ENCODE measurements at places on chromosomes 1 and 21.

DNA sequence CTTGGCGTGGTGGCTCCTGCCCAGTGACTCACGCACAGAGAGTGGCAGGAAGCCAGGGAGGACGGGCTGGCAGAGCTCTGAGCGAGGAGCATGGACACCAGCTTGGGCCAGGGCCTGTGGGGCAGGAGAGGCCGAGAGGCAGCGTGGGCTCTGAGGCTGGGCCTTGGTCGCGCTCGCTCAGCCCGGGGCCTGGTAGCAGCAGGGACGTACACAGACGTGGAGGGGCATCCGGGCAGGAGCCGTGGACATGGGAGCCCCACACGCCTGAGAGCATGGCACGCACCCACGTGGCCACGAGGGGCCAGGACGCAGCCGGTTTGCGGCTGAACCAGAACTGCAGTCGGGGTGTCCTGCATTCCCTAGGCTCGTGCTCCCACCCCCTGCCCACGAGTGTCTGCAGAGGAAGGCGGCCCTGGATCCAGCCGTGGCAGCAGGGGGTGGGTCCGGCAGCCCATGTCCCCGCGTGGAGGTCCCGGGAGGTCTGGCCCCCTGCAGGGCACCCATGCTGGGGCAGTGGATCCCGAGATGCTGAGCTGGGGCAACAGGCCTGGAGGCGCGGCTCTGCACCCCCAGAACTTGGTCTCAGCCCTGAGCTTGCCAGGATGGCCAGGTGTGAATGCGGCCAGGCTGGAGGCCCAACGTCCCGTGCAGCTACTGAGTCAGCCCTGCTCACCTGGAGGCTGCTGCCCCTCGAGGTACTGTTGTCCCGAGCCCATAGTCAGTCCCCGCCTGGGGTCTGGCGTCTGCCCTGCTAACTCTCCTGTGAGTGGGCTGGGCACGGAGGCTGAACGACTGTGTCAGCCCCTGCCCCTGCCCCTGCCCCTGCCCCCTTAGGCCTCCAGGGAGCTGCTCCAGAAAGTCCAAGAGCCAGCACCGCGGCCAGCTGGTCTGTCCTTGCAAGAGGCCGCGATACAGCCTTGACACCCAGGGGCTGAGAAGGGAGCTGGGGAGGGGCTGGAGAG, 61.6 kb downstream of the SLX9 start:
- DNase-seq = no peak

GRCh38 chr1:50266509-50266908, 156.7 kb downstream of the DMRTA2 start:
- DNase-seq = no peak

DNA sequence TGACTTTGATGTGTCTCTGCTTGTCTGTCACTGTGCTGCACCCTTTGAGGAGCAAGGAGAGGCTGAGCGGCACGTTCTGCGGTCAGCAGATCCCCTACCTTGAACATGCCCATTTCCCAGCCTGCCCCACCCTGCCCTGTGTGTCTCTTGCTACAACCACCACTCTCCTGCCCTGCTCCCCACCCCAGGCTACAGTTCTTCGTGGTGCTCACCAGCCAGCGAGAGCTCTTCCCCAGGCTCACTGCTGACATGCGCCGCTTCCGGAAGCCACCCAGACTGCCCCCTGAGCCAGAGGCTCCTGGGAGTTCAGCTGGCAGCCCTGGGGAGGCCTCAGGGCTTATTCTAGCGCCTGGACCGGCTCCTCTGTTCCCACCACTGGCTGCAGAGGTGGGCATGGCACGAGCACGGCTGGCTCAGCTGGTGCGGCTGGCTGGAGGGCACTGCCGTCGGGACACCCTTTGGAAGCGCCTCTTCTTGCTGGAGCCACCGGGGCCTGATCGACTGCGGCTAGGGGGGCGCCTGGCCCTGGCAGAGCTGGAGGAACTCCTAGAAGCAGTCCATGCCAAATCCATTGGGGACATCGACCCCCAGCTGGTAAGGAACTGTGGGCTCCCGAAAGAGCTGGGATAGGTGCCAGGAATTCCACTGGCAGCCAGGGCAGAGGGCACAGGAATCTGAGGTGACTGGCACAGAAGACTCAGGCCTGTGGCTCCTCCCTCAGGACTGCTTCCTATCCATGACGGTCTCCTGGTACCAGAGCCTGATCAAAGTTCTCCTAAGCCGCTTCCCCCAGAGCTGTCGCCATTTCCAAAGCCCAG, 5.6 kb downstream of the HYI start:
- no peak for DNase-seq

GRCh38 chr1:215128504-215128903, 46.0 kb downstream of the KCNK2 start:
- DNase-seq = no peak

DNA sequence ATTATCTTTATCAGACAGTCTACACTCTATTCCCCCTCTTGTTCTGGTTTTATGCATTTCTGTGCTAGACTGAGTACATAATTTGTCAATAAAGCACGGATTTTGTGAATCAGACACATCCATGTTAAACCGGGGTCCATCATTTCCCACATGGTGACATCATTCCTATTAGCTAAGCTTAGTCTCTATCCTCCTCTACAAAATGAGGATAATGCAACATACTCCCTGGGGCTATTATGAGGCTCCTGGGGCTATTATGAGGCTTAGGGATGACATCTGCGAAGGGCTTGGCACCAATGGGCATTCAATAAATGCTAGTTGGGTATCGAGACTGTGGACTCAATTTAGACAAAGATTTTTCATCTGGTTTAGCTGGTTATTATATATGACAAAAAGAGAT, 25.1 kb upstream of the APP start:
- DNase-seq = no peak

- no peak for DNase-seq
These were observed 21.3 kb downstream of the TNFRSF1B start for GRCh38 chr1:12188115-12188514.

GRCh38 chr21:32299695-32300094, 1.0 kb downstream of the MRAP start:
- DNase-seq = no peak

DNA sequence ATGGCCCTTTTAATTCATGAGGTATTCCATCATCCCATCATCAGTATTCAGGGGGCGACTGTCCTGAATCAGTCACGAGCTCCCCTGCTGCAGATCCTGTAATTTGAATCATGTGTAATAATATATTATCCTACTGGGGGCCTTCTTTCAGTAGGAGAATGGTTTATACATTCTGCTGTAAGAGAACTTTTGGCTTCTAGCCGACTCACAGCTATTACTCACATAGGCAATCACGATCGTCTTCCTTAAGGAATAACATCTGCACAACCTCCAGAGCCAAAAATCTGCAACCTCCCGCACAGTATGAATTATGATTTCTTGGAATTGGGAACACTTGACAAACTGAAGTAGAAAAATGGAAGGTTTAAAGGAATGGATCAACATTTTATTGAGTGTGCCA, 343.0 kb downstream of the USP25 start:
- no peak for DNase-seq

GRCh38 chr21:39669976-39670661, 57.4 kb downstream of the B3GALT5 start:
- no peak for DNase-seq

DNA sequence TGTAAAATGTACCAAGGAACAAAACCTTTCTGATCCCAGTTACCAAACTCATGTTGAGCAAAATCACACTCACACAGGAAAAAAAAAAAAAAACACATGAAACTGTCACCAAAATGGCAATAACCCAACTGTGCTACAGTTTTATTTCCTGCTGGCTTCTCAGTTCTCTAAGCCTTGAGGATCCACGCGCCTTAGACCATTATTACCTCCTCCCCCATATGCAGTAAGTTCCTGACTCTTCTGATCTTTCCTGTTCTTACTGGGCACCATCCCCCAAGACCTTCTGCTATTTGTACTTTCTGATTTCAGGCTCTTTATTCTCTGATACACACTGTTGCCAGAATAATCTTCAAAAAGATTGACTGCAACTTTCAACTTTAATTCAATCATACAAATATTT, 79.6 kb downstream of the SLC45A1 start:
- no peak for DNase-seq

DNA sequence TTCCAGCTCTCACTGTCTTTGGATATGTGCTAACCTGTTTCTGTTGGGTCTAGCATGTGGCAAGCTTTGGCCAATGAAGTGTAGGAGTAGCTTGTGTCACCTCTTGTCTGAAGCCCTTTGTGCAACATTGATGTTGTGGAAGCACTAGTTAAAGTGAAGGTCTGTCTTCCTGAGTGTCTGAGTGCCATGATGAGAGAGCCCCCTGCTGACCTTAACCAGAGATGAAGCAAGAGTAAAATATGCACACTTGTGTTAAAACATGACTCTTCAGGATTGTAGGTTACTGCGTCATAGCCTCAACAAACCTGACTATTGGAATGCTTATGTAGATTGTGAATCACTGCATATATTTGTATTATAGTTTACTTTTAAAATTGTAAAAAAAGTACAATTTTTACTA, 103.7 kb downstream of the NCAM2 start:
- DNase-seq = no peak

GRCh38 chr1:26752519-26752918, 35.2 kb upstream of the PIGV start:
- DNase-seq = no peak

DNA sequence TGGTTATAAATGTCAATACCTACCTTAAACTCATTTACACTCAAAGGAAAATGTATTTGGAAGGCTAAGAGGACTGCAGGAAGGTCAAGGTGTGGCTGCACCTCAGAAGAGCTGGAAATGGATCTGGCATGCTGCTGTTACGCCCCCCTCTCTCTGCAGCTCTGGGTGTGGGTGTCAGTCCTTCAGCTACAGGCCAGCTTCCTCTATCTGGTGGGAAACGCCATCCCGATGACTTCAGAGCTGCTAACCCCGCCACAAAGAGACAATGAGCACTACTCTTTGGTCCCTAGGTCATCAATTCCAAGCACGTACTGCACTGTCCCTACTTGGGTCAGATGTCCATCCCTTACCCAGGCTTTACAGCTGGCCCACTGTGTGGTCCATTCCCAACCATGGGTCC, 74.2 kb downstream of the TEX35 start:
- no peak for DNase-seq

DNA sequence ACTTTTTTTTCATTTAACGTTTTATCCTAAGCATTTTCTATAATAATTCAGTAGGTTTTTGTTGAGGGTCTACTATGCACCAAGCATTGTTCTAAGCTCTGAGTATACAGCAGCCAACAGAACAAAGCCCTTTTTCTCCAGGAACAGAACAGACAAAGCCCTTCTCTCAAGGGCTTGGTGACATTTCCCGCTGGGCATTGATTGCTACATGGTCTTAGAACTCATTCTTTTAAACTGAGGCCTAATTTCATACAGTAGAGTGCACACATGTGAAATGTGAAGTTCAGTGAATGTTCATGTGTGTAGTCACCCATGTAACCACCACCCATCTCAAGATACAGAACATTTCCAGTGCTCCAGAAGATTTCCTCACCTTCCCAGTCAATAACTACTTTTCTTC, 15.2 kb upstream of the PDIK1L start:
- DNase-seq = no peak

- DNase-seq = no peak
These were observed 138.6 kb upstream of the NGF start for GRCh38 chr1:115476616-115477015.

DNA sequence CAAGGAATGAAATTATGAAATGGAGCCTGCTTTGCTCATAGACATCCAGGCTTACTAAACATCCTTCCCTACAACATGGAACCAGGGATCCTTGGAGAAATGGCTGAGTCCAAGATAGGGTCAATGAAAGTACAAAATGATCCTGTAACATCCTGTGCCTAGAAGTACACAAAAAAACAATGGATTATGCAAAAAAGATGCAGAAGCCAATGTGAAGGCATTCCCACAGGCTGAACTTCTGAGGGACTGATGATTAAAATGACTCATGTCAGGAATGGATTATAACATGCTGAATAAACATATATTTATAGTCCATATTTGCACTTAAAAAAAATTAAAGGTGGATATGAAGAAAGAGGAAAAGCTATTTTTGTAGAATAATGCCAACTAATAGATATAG, 10.4 kb upstream of the HOOK1 start:
- DNase-seq = no peak

- no peak for DNase-seq
These were observed 7.8 kb downstream of the CHRNB2 start for GRCh38 chr1:154575147-154575927.

DNA sequence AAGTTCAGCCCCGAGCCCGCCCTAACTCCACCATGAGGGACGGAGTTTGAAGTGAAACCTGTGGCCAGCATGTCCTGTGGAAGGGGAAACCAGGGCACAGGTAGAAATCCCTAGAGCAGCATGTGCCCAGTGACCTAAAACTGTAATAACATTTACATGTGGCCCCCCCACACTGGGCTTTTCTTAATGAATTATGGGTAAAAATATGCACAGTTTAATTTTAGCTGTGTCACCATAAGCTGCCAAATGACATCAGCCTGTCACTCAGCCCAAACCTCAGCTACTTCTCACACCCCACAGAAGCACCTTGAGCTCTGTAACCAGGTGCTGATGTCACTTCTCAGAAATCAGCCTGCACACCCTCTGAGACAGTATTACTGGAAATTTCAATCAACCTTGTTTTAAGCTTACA, 50.0 kb upstream of the SLC19A1 start:
- peak; percentile 75 for DNase-seq

DNA sequence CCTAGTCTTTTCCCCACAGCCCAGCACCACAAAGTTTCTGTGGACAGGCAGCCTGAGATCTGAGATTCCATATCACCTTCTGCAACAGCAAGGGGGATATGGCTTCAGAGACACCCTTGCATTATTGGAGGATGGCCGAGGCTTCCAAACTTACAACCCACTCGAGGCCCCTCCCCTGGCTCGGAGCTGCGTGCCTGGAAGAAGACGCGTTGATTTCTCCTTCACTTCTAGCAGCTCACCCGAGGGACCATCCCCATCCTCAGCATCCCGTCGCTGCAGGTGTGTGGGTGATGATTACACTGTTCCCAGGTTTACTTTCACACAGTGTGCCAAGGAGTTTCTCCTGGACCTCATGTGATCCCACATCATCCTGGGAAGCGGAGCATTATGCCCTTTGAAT, 277.9 kb downstream of the MATN1 start:
- DNase-seq = no peak

DNA sequence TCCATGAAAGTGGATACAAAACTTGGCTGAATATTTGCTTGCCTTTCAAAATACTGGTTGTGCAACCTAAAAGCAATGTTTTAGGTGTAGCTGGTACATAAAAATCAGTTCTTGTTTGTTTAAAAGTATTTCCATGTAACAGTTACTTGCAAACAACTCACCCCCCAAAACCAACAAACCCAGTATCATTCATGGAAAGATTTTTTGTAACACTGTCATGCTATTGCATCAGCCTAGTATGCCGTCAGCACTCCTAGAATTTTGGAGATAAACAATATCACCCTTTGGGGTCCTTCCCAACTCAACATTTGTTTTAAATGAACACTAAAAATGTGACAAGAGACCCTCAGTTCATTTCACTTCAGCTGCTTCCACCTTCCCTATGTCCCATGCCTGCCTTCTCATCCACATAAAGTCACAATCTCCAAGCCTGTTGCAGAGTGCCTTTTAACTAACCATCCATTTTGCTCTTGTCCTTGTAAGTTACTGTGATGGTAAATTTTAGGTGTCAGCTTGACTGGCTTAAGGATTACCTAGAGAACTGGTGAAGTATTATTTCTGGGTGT, 425.3 kb downstream of the DUSP10 start:
- DNase-seq = no peak

All from activated CD4-positive, alpha-beta T cell treated with anti-CD3 and anti-CD28 coated beads, Interleukin-2, amount 50 U/mL, for 48 hours (primary cell).